ENCODE measurements at places on chromosomes 11 and 22. TPM values are rescaled to one million over a fixed set of nuclear protein-coding genes. Genes with fewer than 3 reads are reported as not detected.

GRCh38 chr11:81331088-81331487, 1402.6 kb downstream of the FAM181B start:
- no peak overlapping the region for H3K27ac ChIP-seq
- no peaks in the 10 kb centered on the region for H3K4me1 ChIP-seq
- no peak for DNase-seq

DNA sequence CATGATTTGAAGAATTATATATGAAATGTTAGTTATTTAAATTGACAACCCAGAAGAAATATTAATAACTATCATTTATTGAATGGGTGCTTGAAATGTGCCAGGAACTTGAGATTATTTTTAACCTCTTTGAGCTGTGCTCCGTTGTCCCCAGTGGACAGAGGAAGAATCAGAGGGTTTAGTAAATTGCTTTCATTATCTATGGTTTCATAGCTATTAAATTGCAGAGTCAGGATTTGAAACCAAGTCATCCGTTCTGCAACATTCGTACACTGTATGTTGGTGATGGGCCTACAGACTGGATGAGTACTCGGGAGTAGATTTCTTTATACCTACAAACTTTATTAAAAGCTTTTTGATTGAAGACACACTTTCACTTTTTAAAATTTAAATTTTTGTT, 4.9 kb downstream of the HSD17B12 start:
- H3K27ac ChIP-seq = no peak overlapping the region
- H3K4me1 ChIP-seq = no peaks in the 10 kb centered on the region
- H3K4me3 ChIP-seq = no peak overlapping the region
- DNase-seq = no peak
- H3K27me3 ChIP-seq = no peaks in the 10 kb centered on the region
- no peaks in the 10 kb centered on the region for H3K36me3 ChIP-seq

DNA sequence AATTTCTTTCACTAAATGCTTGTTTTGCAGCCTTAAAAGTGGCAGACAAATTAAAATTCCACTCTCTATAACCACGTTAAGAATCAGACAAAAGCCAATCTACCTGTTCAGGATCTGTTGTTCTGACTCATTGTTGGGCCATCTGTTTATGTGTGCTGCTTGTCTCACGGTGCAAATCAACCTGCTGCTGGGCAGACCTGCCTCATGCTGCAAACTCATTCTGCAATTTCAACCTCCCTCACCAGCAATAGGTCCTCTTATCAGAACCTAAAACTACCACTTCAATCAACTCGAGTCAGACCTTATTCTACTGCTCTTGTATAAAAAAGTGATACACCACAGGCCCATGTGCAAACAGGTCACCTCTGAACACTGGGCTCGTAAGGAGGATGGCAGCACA, 75.1 kb downstream of the LARGE2 start:
- no peaks in the 10 kb centered on the region for H3K4me1 ChIP-seq
- H3K27ac ChIP-seq = no peak overlapping the region
- no peak overlapping the region for H3K4me3 ChIP-seq
- DNase-seq = no peak

- no peaks in the 10 kb centered on the region for H3K4me1 ChIP-seq
- peak overlapping the region; percentile 81 for H3K4me3 ChIP-seq
- no peaks in the 10 kb centered on the region for H3K36me3 ChIP-seq
- no peaks in the 10 kb centered on the region for H3K27me3 ChIP-seq
Measured at GRCh38 chr11:68002575-68002937, 1.3 kb downstream of the UNC93B1 start.

GRCh38 chr22:22406445-22407027, 102.0 kb downstream of the ZNF280B start:
- H3K4me3 ChIP-seq = no peak overlapping the region
- H3K27me3 ChIP-seq = no peaks in the 10 kb centered on the region
- no peaks in the 10 kb centered on the region for H3K4me1 ChIP-seq

- no peaks in the 10 kb centered on the region for H3K36me3 ChIP-seq
- DNase-seq = no peak
- no peaks in the 10 kb centered on the region for H3K4me1 ChIP-seq
- no peaks in the 10 kb centered on the region for H3K27me3 ChIP-seq
- peak overlapping the region; percentile 8 for H3K27ac ChIP-seq
Measured at GRCh38 chr22:37582526-37582925, 2.6 kb upstream of the LGALS2 start.

- no peak overlapping the region for H3K4me3 ChIP-seq
- H3K4me1 ChIP-seq = no peaks in the 10 kb centered on the region
- H3K27ac ChIP-seq = no peak overlapping the region
- no peak for DNase-seq
- H3K27me3 ChIP-seq = no peaks in the 10 kb centered on the region
Measured at GRCh38 chr22:48670731-48671130, 1156.9 kb downstream of the BRD1 start.

DNA sequence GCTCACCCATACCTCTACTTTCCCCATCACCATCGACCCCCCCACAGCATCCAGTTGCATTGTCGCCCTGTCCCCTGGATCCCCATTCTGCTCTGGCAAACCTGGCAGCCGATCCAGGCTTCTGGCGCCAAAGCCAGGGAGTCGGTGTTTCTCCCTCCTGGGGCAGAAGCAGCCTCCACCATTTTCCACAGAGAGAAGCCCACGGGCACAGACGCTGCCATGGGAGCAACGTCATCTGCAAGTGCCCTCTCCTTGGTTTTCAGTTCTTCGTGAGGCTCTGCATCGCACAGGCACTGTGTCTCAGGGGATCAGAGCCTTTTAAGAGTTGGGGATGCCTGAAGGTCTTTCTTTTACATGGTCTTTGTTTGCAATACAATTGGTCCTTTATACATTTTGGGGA, 2.3 kb downstream of the YPEL4 start:
- H3K4me3 ChIP-seq = peak overlapping the region; percentile 45
- no peaks in the 10 kb centered on the region for H3K36me3 ChIP-seq
- peaks cover 15% of the 10 kb centered on the region for H3K4me1 ChIP-seq
- H3K27ac ChIP-seq = peak overlapping the region; percentile 50

DNA sequence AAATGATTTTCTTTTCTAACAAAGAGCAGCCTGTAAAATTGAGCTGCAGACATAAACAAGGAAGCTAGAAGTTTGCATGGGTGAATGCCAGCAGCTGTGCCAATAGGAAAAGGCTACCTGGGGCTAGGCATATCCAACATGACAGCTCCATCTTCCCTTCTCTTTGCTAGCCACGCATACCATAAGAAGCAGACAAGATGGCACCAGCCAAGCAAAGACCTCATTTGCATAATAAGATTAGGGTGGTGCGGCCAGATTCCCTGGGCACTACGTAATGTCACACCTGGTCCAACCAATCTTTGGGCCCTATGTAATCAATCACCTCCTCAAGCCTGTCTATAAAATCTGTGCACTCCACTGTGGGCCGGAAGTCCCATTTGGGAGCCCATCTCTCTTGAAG, 108.3 kb downstream of the SWAP70 start:
- no peak overlapping the region for H3K4me3 ChIP-seq
- no peaks in the 10 kb centered on the region for H3K4me1 ChIP-seq
- DNase-seq = no peak

- H3K4me1 ChIP-seq = no peaks in the 10 kb centered on the region
- no peaks in the 10 kb centered on the region for H3K36me3 ChIP-seq
- H3K4me3 ChIP-seq = peak overlapping the region; percentile 24
- no peak overlapping the region for H3K27ac ChIP-seq
- H3K27me3 ChIP-seq = no peaks in the 10 kb centered on the region
Measured at GRCh38 chr11:134762248-134763029, 350.4 kb upstream of the B3GAT1 start.

FTH1 gene
- 2,151 TPM for total RNA-seq

C11orf42 gene
- not detected for total RNA-seq

ABCG4 gene
- 0.16 TPM for total RNA-seq

CABP7 gene
- total RNA-seq = not detected

AGBL2 gene
- total RNA-seq = 0.16 TPM
